ENCODE measurements at places on chromosomes 1 and 21.

- no peak for DNase-seq
Observed at GRCh38 chr1:115594600-115594999, 47.2 kb upstream of the VANGL1 start.

DNA sequence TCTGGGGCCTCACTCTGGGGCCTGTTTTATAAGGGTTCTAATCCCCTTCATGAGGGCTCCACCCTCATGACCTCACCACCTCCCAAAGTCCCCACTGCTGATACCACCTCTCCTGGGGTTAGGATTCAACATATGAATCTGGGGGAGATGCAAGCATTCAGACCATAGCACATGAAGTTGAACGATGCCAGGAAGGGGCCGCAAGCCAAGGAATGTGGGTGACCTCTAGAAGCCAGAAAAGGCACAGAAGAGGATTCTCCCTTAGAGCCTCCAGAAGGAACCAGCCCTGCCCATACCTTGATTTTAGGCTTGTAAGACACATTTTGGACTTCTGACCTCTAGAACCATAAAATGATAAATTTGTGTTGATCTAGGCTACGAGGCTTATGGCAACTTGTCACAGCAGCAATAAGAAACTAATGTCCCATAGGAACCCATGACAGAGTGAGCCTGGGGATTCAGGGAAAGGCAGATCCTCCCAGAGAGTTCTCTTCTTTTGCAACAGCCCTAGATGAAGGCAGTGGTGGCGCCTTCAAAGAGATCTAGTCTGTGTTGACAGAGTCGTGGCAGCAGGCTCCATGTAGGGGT, 27.9 kb downstream of the TRIM67 start:
- DNase-seq = no peak

DNA sequence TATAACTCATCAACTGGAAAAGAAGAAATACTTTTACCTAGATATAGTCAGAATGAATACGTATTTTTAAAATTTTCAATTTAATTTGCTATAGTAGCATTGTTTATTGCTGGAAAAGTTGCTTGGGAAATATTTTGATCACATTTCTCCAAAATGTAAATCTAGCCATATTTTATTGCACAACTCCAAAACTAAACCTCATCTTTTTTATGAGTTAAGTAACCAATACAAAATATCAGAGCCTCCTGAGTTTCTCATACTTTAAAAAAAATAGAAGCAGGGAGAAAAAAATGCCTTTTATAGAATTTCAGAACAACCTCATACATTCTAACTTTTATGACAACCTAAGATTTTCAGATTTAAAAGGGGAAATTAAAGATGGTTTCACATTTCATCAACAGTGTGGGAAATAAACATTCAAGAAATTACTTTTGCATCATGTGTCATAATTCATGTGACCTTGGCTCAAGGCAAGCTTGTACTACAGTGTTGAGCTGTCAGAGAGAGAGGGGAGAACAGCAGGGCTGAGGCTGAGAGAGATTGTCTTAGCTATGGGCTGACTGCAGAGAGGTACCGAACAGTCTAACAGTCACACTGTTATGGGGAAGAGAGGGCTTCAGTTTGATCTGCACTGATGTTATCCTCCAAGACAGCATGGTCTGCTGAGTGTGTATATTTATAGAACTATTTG, 519.0 kb downstream of the LTN1 start:
- DNase-seq = peak; percentile 59

DNA sequence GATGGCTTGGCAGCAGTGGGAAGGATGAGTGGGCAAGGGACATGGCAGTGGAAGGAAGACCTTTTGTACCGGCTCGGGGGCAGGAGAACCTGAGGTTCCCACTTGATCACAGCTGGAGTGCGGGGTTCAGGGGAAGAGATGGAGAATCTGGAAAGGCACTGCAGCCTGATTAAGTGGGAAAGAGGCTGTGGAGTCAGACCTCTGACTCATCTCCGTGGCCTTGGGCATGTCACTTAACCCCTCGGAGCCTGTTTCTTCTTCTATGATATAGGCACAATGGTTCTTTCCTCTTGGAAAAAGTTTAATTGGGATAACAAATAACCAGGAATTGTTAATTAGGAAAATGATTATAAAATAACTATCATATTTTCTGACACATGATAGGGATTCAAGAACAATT, 13.1 kb upstream of the TMEM61 start:
- DNase-seq = peak; percentile 44

DNA sequence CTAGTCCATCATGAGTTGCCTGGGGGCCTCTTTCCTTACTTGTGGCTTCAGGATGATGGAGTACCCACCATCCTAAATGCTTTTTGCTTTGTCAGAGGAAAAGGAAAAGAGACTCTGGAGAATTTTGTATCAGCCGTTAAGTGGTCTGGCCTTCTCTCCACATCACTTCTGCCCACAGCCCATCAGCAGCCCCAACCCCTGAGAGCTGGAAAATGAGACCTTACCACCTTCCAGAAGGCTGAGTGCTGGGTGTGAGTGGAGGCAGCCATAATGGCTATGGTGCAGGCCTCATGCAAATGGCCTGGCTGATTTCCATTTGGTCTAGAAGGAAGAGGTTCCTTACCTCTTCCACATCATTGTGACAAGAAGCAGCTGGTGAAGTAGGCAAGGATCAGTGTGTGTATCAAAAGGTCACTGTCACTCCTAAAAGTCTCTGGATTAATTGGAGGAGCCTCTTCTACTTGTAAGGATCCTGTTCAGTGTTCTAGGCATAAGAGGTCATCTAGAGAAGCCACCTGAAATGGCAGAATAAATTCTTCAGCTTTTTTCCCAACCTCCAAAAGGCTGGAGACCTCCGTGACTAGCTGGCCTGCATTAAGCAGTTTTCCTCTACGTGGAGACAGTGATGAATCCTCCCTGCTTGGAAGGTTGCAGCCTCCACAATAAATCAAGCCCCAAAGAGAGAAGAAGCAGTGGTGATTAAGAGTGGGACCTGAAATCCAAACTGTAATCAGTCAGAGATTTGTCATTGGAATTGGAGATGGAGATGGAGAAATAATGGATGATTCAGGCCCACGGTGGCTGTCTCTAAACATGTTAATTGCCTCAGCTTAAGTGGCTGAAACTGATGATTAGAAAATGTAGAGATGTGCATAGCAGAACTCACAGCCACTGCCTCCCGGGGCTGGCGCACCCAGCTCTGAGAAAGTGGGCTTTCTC, 111.5 kb downstream of the CNIH3 start:
- DNase-seq = peak; percentile 82

DNA sequence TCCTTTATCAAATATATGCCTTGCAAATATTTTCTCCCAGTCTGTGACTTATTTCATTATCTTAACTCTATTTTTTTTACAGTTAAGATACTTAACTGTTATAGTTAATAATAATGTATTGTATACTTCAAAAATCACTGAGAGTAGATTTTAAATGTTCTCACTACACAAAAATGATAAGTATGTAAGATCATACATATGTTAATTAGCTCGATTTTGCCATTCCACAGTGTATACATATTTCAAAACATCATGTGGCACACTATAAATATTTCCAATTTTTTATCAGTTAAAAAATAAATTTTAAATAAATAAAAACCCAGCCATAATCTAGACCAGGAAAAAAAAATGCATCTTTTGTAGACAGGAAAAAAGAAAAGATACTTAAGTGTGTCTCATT, 27.2 kb downstream of the CTTNBP2NL start:
- DNase-seq = peak; percentile 30

GRCh38 chr1:67110352-67110751, 24.4 kb downstream of the C1orf141 start:
- DNase-seq = no peak

DNA sequence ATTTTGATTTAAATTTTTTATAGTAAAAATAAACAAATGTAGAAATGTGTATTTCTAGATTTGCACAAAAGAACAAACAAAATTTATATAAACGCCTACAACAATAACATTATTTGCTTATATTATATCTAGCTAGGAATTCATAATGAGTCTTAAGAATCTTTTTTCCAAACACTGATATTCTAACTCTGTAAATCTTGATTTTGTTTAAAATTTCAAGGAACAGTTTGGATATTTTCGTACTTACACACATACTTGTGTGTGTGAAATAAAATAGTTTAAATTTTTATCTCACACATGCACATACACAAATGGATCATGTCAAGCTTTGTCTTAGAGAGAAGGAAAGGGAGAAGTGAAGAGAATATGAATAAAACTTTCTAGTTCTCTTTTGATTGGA, 868.1 kb downstream of the LTN1 start:
- DNase-seq = no peak

DNA sequence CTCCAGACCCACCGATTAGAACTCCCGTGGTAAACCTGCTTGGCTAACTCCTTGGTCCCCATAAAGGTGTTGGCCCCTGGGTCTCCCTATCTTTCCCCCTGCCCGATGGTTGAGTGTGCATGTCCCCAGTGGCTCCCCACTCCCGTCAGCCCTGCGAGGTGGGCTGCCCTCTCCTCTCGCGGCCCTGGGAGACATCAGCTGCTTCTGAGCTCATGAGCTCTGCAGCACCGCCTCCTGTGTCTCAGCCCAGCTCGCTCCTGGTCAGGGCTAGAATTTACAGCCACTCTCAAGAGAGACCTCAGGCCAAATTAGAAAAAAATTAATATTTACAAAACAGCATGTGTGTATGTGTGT, 15.9 kb upstream of the ZBTB21 start:
- DNase-seq = no peak

DNA sequence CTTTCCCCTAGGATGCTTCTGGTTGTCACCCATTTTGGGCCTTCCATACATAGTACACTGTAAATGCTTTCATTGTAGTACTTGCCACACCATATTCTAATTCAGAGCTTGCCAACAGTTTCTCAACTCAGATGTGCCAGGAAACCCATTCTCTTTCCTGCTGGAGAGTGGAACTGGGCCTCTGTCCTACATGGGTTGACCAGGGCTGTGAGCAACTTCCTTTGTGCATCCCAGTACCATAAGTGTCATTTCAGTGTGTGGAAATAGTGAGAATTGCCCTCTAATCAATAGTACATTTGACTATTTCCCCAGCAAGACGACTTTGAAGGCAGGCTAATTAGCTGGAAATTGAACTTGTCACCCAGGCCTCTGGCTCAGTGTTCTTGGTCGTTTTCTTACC, 74.8 kb downstream of the MTR start:
- no peak for DNase-seq

DNA sequence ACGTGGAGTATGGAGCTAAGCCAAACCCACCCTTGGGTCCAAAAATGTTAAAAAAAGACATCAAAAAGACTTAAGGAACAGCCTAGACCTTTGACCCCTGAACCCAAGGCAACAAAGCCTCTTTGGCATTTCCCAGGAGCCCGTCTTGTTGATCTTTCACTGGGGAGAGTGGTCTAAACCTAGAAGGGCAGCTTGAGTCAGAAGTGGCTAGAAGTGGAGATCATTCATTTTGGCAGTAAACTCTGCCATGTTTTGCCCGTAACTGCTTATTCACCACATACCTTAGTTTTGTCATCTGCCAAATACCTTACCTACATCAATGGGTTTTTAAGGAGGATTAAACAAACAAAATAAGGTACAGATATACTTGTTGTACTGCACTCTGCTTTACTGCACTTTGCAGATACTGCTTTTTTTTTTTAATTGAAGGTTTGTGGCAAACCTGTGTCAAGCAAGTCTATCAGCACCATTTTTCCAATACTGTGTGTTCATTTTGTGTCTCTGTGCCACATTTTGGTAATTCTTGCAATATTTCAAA, 1.7 kb upstream of the CTSE start:
- DNase-seq = no peak

DNA sequence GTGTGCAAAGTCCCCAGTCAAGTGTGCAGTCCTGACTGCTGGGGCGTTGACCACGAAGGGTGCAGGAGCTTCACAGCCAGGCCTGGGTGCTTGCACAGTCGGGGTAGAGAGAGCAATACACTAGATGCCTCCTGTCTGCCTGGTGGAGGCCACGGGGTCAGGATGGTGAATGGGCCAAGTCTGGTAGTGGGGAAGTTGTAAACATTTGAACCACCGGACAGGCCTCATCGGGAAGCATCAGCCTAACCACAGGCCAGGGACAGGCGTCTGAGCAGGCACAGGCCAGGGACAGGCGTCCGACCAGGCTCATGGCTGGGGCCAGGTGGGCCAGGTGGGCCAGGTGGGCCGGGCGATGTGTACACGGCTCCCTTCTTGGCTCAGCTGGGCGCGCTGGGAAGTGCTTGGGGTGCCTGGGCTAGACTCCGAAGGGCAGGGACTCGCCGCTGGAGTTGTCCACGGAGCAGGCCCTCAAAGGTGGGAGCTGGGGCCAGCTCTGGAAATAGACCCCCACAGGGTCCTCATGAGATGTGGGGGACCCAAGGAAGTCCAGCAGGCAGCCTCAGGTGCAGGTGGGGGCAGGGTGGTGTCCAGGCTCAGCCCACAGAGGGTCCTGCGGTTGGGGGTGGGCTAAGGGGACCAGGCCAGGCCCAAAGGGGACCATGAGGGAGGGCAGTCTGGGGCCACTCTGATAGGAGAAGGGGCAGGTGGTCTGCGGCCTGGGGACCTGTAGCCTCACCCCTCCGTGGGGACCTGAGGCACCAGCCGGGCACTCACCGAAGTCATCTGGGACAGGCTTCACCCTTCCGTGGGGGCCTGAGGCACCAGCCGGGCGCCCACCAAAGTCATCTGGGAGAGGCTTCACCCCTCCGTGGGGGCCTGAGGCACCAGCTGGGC, 15.0 kb downstream of the COL6A1 start:
- no peak for DNase-seq

- peak; percentile 94 for DNase-seq
Observed at GRCh38 chr1:40389871-40390560, 16.5 kb downstream of the SMAP2 start.

GRCh38 chr1:53454019-53454418, 5.2 kb upstream of the DMRTB1 start:
- no peak for DNase-seq

- DNase-seq = peak; percentile 14
Observed at GRCh38 chr1:59520194-59520593, 223.3 kb downstream of the FGGY start.

GRCh38 chr1:13469343-13469742, 44.5 kb downstream of the LRRC38 start:
- no peak for DNase-seq

DNA sequence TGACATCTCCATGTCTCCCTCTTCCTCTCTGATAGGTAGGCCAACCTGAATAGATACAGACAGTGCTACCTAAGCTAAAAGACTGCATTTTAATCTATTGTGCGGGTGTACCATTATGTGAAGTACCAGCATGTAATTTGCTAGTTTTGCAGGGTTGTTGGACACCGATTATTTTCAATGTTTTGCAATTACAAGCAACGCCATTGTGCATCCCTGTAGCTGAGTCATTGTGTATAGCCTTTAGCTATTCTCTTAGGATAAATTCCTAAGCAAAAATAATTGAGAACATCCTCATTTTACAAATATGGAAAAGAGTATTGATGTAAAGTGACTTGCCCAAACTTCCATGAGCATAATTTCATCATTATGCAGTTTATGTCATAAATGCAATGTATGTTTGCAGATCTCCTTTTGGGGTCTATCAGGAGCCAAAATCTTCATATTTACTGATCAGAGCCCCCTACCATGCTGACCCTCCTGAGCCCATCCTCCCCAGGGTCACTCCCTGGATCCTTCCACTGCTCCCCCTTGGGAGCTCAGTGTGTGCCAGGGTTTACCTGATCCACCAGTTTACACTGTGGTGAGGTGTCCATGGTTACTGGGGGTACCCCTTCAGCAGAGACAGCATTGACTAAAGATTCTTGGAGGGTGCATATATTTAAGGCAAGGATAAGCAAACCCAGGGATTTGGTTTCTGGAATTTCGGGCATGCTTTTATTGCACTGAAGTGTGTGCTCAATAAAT, 80.6 kb downstream of the CCDC185 start:
- no peak for DNase-seq
